ENCODE measurements at places on chromosomes 3 and 15.

GRCh38 chr3:13717222-13717895 lies 162.5 kb downstream of the WNT7A start:
- DNase-seq: no peak

- no peak for DNase-seq
Observed at GRCh38 chr3:71710906-71711494, 14.2 kb downstream of the EIF4E3 start.

- DNase-seq: no peak
Observed at GRCh38 chr3:195853036-195853435, 41.3 kb upstream of the MUC4 start.

GRCh38 chr3:13161021-13161759 lies 88.0 kb upstream of the IQSEC1 start:
- DNase-seq: no peak

DNA sequence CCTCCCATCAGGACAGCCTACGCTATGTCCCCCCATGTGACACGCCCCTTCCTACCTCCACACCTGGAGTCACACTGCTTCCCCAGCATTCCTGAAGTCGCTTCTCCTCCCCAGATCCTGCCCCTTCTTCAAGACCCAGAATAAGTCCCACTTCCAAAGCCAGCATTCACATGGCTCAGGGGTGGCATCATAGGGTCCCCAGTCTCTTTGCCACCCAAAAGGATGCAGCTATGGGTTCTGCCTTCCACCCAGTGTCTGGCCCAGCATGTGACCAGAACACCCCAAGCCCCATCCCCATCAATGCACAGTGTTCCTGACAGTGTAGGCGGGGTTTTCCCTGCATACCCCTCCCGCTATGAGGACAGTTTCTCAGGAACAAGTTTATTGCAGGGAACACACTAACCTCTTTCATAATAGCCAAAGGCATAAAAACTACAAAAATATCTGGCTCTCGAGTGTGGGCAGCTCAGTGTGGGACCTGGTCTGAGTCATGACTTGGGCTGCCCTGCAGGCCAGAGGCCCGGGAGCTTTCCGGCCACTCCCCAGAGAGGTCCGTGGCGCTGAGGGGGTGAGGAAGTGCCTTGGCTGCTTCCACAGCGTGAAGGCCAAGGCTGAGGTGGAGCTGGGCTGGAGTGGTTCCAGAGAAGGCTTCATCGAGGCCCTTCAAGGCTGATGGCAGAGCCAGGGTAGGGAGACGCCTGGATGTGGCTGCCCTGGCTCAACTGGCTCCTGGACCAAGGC lies 5.8 kb downstream of the ISLR start:
- no peak for DNase-seq

DNA sequence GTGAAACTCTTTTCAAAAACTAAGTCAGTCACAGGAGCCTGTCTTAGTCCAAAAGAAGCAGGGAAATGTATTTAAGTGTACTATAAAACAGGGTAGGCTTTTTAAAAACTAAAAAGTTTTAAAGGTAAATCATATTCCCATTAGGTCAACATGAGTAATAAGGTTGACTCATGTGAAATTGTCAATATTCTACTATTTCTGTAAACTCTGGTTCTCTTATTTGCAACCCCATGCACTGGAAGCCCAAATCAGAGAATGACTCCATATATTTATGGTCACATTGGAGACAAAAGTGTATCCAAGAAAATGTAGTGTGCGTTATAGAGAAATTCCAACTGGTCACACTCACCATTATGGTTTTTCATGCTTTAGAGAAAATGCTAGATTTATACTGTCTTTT lies 600.3 kb upstream of the TGFBR2 start:
- no peak for DNase-seq

- no peak for DNase-seq
Observed at GRCh38 chr3:183312433-183312832, 59.4 kb downstream of the B3GNT5 start.

Data from cerebellar nuclear complex (tissue), 1 donor.